ENCODE measurements at places on chromosomes 7 and 10. TPM values are rescaled to one million over a fixed set of nuclear protein-coding genes. Genes with fewer than 3 reads are reported as not detected.

- H3K36me3 ChIP-seq: peaks cover 9% of the 10 kb centered on the region
- H3K27me3 ChIP-seq: no peaks in the 10 kb centered on the region
- H3K4me3 ChIP-seq: peak overlapping the region; percentile 72
Observed at GRCh38 chr7:48088559-48089045, 463 bp upstream of the UPP1 start.

GRCh38 chr10:130461631-130462030 lies 325.4 kb downstream of the GLRX3 start:
- no peak for DNase-seq
- H3K27ac ChIP-seq: no peak overlapping the region
- no peaks in the 10 kb centered on the region for H3K27me3 ChIP-seq
- no peaks in the 10 kb centered on the region for H3K36me3 ChIP-seq
- no peaks in the 10 kb centered on the region for H3K4me1 ChIP-seq

DNA sequence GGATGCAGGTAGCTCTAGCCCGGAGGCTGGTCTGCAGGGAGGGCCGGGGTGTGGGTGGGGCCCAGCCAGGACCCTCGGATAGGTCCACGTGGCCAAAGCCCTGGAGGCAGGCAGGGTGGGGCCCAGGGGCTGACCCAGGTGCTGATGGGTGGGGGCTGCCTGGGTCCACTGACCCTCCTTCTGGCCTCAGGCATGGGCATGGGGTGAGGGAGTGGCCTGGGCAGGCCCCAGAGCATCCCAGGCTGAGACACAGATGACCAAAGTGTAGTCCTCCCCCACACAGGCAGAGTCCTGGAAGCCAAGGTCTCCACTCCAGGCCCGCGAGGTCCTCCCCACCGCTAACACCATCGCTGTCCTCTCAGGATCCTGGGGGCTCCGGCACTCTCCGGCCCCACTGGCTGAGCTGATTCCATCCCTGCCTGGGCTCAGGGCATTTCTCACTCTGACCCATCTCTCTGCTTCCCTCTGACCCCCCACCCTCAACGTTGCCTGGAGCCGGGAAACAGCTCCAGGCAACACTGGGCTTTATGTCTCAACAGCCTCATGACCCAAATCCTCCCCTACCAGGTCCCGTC lies 20.7 kb upstream of the PPP2R2D start:
- no peaks in the 10 kb centered on the region for H3K36me3 ChIP-seq
- peaks cover 3% of the 10 kb centered on the region for H3K4me1 ChIP-seq
- DNase-seq: peak; percentile 49
- H3K27ac ChIP-seq: no peak overlapping the region
- peaks cover 3% of the 10 kb centered on the region for H3K27me3 ChIP-seq
- no peak overlapping the region for H3K4me3 ChIP-seq

DNA sequence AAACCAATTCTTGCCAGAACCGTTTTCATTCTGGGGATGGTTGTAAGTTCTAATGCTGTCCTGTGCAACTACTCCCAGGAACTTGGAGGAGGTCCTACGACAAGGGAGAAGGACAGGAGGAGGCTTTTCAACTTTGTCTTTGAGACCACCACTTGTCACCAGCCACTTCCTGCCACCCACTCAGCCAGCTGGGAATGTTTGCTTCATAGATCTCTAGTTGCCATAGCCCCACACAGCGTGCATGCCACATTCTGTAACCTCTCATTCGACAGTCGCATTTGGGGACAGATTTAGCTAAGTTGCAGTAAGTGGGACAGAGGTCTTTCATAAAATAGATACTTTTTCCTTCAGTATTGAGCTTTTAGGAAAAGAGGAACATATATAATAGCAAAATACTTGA lies 78.0 kb downstream of the TAF3 start:
- no peaks in the 10 kb centered on the region for H3K27me3 ChIP-seq
- no peaks in the 10 kb centered on the region for H3K36me3 ChIP-seq
- DNase-seq: no peak
- H3K4me3 ChIP-seq: no peak overlapping the region

- H3K27ac ChIP-seq: no peak overlapping the region
- H3K36me3 ChIP-seq: no peaks in the 10 kb centered on the region
- DNase-seq: no peak
- no peaks in the 10 kb centered on the region for H3K27me3 ChIP-seq
Observed at GRCh38 chr10:112510384-112510783, 63.4 kb downstream of the VTI1A start.

GRCh38 chr10:12200850-12201249 lies 4.9 kb downstream of the CDC123 start:
- H3K4me3 ChIP-seq: no peak overlapping the region
- DNase-seq: no peak
- no peak overlapping the region for H3K27ac ChIP-seq
- H3K4me1 ChIP-seq: no peaks in the 10 kb centered on the region
- H3K36me3 ChIP-seq: peaks cover 52% of the 10 kb centered on the region

DNA sequence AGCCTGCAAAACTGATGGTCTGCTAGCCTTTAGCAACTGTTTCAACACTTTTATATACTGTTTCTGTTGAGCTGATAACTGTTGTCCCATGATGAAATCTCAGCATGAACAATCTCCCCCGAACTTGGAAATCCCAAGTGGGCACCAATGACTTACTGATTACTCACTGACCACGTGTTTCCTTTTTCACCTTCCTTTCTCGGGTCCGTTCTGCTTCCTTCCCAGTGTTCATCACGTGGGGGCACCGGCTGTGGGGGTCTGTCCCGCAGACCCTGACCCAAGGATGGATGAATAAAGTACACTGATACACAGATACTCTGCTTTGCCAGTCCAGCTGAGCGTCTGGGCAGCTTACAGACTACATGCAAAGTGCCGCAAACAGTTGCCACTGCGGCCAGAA lies 39.0 kb upstream of the RASGEF1A start:
- H3K4me3 ChIP-seq: no peak overlapping the region
- no peaks in the 10 kb centered on the region for H3K27me3 ChIP-seq
- no peaks in the 10 kb centered on the region for H3K4me1 ChIP-seq
- no peak overlapping the region for H3K27ac ChIP-seq

DNA sequence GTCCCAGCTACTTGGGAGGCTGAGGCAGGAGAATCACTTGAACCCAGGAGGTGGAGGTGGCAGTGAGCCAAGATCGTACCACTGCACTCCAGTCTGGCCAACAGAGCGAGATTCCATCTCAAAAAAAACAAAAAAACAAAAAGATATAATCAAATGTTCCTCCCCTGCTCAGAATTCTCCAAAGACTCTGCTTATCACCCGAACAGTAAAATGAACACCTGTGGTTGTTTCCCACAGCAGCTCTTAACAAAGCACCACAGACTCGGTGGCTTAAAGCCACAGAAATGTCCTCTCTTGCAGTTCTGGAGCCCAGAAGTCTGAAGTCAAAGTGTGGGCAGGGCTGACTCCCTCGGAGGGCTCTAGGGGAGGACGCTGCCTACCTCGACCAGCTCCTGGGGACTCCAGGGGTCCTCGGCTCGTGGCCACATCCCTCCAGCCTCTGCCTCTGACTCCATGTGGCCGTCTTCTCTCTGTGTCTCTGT lies 4.1 kb upstream of the INTS1 start:
- H3K36me3 ChIP-seq: no peaks in the 10 kb centered on the region
- H3K27me3 ChIP-seq: no peaks in the 10 kb centered on the region
- no peak overlapping the region for H3K4me3 ChIP-seq
- no peaks in the 10 kb centered on the region for H3K4me1 ChIP-seq
- H3K27ac ChIP-seq: no peak overlapping the region
- DNase-seq: no peak

- no peaks in the 10 kb centered on the region for H3K4me1 ChIP-seq
- DNase-seq: no peak
- H3K4me3 ChIP-seq: no peak overlapping the region
- no peaks in the 10 kb centered on the region for H3K36me3 ChIP-seq
Observed at GRCh38 chr7:131929632-131930031, 373.2 kb upstream of the PODXL start.

GRCh38 chr7:146655928-146656797 lies 539.6 kb downstream of the CNTNAP2 start:
- no peaks in the 10 kb centered on the region for H3K27me3 ChIP-seq
- no peak for DNase-seq
- H3K4me3 ChIP-seq: no peak overlapping the region
- no peak overlapping the region for H3K27ac ChIP-seq

DNA sequence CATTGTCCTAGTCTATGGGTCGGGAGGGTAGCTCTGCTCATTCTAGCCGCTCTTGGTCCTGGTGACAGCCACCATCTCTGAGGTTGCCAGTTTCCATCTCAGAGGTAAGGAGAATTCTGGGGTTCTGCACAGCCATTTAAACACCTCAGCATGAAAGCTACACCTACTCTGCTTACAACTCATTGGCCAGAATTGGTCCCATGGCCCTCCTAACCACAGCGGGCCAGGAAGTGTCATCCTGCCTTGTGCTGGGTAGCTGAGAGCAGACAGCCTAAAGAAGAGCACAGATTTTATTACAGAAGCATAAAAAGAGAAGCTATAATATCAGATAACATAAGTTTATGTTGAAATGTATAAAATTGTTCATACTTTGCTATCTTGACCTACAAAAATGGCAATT lies 152.7 kb downstream of the HECW1 start:
- no peak overlapping the region for H3K27ac ChIP-seq
- no peak for DNase-seq
- H3K4me3 ChIP-seq: no peak overlapping the region
- H3K4me1 ChIP-seq: no peaks in the 10 kb centered on the region

- no peak overlapping the region for H3K27ac ChIP-seq
- no peak for DNase-seq
- no peak overlapping the region for H3K4me3 ChIP-seq
Observed at GRCh38 chr7:131745390-131746248, 189.2 kb upstream of the PODXL start.

DNA sequence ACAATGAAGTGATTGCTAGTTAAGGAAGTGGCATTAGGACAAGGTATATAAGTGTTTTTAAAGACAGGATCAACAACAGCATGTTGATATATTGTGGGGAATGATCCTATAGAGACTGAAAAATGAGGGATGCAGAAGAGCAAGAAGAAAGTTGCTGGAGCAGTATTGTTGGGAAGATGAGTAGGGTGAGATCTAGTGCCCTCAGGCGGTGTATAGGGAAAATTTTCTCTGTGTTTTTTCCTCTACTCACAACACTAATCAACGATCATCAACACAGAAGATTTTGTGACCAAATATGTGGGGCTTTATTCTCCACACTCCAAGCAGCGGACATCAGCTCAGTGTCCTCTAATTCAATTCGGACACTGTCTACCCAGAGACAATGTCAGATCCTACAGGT lies 9.6 kb upstream of the PTTG1IP2 start:
- no peak overlapping the region for H3K4me3 ChIP-seq
- DNase-seq: no peak
- H3K27ac ChIP-seq: no peak overlapping the region
- H3K36me3 ChIP-seq: no peaks in the 10 kb centered on the region
- H3K27me3 ChIP-seq: no peaks in the 10 kb centered on the region

GRCh38 chr10:69055241-69055640 lies 32.7 kb upstream of the SRGN start:
- no peak for DNase-seq
- H3K4me1 ChIP-seq: no peaks in the 10 kb centered on the region
- H3K4me3 ChIP-seq: no peak overlapping the region
- no peaks in the 10 kb centered on the region for H3K27me3 ChIP-seq
- H3K27ac ChIP-seq: no peak overlapping the region
- no peaks in the 10 kb centered on the region for H3K36me3 ChIP-seq

DNA sequence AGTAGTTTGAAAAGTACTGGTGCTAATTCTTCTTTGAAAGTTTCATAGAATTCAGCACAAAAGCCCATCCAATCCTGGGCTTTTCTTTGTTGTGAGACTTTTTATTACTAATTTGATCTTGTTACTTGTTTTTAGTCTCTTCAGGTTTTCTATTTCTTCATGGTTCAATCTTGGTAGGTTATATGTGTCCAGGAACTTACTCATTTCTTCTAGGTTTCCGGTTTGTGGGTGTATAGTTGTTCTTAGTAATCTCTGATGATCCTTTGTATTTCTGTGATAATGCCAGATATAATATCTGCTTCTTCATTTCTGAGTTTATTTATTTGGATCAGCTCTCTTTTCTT lies 147.5 kb downstream of the RTKN2 start:
- no peak overlapping the region for H3K4me3 ChIP-seq
- no peaks in the 10 kb centered on the region for H3K4me1 ChIP-seq
- no peak for DNase-seq
- H3K36me3 ChIP-seq: no peaks in the 10 kb centered on the region

GRCh38 chr7:139623518-139623917 lies 100.0 kb downstream of the CLEC2L start:
- no peak for DNase-seq
- no peaks in the 10 kb centered on the region for H3K27me3 ChIP-seq
- H3K36me3 ChIP-seq: peaks cover 23% of the 10 kb centered on the region
- no peak overlapping the region for H3K4me3 ChIP-seq

GRCh38 chr10:78296785-78297184 lies 263.1 kb downstream of the RPS24 start:
- H3K27ac ChIP-seq: no peak overlapping the region
- no peak overlapping the region for H3K4me3 ChIP-seq
- peaks cover 50% of the 10 kb centered on the region for H3K4me1 ChIP-seq
- no peak for DNase-seq

DNA sequence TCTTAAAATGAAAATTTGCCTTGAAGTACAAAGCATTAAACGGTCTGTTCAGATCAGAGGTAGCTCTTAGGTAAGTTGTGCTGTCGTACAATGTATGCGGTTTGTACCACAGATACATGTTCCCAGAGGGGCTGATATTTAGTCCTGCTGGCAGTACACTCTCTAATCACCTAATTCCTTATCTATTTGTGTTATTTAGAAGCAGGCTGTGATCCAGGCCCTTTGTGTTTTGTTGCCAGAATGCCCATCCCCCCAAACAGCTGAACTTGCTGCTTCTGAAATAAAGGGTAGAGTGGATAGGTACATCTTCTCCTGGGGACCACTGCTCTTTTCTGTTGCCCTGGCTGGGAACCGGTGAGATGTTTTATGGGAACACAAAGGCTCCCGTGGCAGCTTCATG lies 84.5 kb downstream of the SND1 start:
- no peak for DNase-seq
- H3K4me3 ChIP-seq: no peak overlapping the region
- no peaks in the 10 kb centered on the region for H3K36me3 ChIP-seq

- no peak overlapping the region for H3K4me3 ChIP-seq
- H3K36me3 ChIP-seq: no peaks in the 10 kb centered on the region
- no peaks in the 10 kb centered on the region for H3K27me3 ChIP-seq
- H3K27ac ChIP-seq: no peak overlapping the region
Observed at GRCh38 chr7:20030915-20031362, 186.2 kb downstream of the MACC1 start.

GRCh38 chr10:29214551-29214950 lies 74.3 kb upstream of the LYZL1 start:
- no peaks in the 10 kb centered on the region for H3K27me3 ChIP-seq
- H3K4me1 ChIP-seq: no peaks in the 10 kb centered on the region

Gene H2BK1
- not detected for total RNA-seq

Gene TMEM139
- 0.71 TPM for total RNA-seq

Gene SFMBT2
- 4.2 TPM for total RNA-seq

Gene CFTR
- 1.1 TPM for total RNA-seq

Gene CCDC71L
- total RNA-seq: 58.6 TPM

Gene CLCN1
- 0.14 TPM for total RNA-seq
